ENCODE measurements at places on chromosomes 4 and X. TPM values are rescaled to one million over a fixed set of nuclear protein-coding genes. Genes with fewer than 3 reads are reported as not detected.

Gene GPR119
- polyA plus RNA-seq, result not detected

Gene IDUA
- polyA plus RNA-seq, result 8.9 TPM

Gene MUC7
- polyA plus RNA-seq, result 0.80 TPM

Gene DDX53
- 5.3 TPM for polyA plus RNA-seq

Gene TDO2
- 0.78 TPM for polyA plus RNA-seq

Gene NEIL3
- 2.7 TPM for polyA plus RNA-seq

Gene LIMCH1
- polyA plus RNA-seq, result 20.9 TPM

Gene SMR3B
- polyA plus RNA-seq, result 6.1 TPM

Gene COL25A1
- 17.2 TPM for polyA plus RNA-seq

Gene MAGEA2B
- 4.9 TPM for polyA plus RNA-seq
